ENCODE measurements at places on chromosomes 13 and 19.

GRCh38 chr13:46982856-46983582 is 86.2 kb upstream of the HTR2A start:
- DNase-seq: no peak

DNA sequence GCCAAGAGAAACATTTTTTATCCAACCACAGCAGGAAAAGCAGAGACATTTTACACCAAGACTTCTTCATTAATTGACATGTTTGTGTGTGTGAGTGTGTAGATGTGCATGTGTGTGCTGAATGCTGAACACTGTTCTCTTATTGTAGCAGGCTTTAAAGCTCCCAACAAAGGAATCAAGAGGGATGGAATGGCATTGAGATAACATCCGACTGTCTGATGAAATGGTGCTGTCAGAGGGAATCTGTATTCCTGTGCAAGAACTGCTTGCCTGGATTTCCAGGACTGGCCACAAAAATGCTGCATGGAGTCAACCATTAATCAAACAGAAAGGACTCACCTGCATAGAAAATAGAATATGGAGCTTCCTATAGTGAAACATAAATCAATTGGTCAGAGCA is 354.0 kb downstream of the UQCRFS1 start:
- no peak for DNase-seq

DNA sequence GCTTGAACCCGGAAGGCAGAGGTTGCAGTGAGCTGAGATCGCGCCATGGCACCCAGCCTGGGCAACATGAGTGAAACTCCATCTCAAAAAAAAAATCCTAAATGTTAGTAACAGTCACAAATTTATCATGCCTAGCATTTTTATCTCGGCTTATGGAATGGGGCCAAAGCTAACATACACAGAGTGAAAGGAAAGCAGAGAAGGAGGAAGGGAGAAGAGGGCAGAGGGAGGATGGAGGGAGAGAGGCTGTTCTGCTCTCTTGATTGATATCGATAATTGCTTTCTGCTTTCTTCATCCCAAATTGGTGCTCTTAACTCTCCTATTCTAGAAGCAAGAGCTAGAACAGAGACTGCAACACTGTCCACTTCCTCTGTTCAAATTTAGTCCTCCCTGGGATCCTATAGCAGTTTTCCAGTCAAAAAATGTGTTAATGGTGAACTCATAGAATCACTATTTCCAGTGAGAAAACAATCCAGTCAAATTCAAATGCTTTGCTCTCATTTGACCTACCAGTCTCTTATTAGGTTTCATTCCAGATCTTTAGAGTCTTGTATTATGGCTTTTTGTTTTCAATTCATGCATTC is 15.8 kb upstream of the TUBGCP3 start:
- no peak for DNase-seq

DNA sequence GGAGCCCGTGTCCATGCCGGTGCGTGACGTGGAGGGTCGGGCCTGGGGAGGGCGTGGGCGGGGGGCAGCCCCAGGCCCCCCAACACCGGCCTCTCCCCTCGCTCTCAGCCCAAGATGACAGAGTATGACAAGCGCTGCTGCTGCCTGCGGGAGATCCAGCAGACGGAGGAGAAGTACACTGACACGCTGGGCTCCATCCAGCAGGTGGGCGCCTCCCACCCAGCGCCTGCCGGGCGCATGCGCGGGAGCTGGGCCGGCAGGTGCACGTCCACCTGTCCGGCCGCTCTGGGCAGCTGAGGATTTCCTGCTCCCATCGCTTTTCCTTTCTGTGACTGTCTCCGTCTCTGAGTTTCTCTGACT is 49.8 kb downstream of the VAV1 start:
- DNase-seq: no peak

- DNase-seq: no peak
Observed at GRCh38 chr19:28603453-28603852, 609.5 kb downstream of the UQCRFS1 start.

- DNase-seq: no peak
Observed at GRCh38 chr13:39965309-39965708, 309.8 kb downstream of the COG6 start.

DNA sequence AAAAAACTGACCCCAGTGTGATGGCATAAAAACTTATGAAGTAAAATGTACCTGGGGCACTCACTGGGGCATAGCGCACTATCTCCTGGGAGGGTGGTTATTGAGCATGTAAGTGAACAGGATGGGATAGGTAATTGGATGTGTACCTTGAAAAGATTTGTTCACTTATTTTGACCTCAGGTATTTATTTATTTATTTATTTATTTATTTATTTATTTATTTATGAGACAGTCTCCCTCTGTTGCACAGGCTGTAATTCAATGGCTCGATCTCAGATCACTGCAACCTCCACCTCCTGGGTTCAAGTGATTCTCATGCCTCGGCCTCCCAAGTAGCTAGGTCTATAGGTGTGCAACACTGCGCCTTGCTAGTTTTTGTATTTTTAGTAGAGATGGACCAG is 5.9 kb upstream of the ZNF626 start:
- DNase-seq: no peak

GRCh38 chr13:99990126-99990977 is 8.8 kb downstream of the ZIC2 start:
- no peak for DNase-seq

DNA sequence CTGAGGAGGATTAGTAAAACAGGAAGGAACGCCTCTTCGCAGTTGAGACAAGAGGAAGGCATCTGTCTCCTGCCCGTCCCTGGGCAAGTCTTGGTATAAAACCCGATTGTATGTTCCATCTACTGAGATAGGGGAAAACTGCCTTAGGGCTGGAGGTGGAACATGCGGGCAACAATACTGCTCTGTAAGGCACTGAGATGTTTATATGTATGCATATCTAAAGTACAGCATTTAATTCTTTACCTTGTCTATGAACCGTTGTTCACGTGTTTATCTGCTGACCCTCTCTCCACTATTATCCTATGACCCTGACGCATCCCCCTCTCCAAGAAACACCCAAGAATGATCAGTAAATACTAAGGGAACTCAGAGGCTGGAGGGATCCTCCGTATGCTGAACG is 722 bp upstream of the TIMM50 start:
- DNase-seq: no peak

GRCh38 chr13:40640845-40641458 is 25.5 kb downstream of the FOXO1 start:
- DNase-seq: no peak

DNA sequence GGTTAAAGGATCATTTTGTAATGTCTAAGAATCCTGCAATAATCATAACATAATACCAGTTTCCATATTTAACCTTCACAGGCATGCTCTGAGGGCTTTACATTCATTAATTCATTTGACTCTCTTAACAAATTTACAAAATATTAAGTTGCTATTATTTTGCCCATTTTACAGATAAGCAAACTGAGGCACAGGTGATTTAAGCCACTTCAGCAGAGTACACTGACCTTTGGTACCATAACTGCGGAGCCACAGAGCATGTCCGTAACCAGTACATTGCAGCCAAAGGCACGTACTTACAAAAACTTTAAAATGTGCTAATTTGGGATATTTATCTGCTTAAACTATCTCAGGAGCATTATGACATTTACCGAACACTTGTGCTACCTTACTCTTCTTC is 169.4 kb upstream of the MYO16 start:
- DNase-seq: no peak

DNA sequence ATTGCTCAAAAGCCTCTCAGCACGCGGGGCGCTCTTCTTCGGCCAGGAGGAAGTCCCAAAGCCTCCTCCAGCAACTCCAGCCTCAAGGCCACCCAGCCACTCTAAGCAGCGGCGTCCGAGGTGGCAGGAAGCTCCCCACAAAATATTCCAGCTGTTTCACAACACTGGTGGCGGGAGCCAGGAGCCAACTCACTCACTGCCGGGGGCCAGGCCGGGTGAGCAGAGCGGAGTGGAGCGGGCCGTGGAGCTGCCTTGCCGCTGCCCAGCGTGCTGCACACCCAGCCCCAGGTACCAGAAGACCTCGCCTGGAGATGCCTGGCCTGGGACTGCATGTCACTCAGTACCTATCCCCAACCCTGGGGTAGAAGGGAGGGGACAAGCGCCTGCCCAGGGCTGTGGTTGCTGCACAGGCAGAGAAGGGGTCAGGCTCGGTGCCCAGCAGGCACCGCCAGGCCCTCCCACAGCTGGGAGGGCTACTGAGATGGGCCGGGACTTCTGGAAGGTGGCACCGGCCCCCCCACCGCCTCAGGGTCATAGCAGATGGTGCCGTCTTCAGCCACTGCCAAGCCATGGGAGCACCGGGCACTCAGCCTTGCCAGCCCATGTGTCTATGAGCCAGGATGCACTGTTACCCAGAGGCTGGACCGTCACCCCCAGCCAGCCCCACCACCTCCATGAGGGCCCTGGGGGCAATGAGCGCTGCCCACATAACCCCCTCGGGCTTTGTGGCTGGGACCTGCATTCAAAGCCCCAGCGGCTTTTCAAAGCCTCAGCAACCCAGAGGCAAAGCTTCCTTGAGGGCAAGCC is 59.2 kb downstream of the MLLT1 start:
- DNase-seq: no peak

GRCh38 chr13:97528518-97528917 is 94.5 kb downstream of the RAP2A start:
- no peak for DNase-seq

DNA sequence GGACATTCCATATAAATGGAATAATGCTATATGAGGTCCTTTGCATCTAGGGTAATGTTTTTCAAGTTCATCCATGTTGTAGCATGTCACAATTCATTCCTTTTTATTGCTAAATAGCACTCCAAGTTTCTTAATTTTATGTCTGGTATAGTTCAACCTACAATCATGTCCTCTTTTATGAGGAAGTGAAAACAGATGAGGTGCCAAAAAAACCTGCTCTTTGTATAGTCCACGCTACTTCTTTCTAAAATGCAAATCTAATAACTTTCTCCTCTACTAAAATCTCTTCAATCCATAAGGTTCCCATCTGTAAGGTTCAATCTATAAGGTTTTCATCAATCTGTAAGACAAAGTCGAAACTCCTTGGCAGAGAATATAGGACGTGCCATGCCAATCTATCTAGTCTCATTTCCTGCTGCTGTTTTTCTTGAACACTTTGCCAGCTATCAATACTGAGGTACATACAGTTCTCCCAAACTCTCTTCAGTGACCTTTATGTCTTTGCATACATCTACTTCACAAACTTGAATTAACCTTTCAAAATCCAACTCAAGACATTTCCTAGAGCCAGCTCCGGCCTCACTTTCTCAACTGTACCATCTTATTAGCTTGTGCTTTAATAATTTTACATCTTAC is 33.7 kb downstream of the INTS6 start:
- DNase-seq: no peak

DNA sequence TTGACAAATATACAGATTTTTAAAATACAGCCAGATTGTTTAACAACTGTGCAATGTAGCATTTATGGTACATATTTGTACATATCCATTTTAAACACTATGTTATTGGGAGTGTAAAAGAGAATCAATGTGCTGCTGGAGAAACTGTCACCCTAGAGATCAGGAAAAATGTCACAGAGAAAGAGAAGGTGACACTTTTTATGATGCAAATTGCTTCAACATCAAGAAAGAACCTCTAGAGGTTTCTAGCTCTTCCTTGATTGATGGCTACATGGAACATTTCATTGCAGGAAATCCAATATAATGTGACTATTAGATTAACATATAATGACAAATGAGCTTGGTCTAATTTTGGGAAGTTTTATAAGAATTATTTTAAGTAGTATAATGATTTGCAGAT is 1491.2 kb upstream of the PCDH20 start:
- DNase-seq: no peak

GRCh38 chr19:13029301-13029880 is 34.1 kb downstream of the NFIX start:
- DNase-seq: no peak

- no peak for DNase-seq
Observed at GRCh38 chr19:46844067-46844489, 6.6 kb downstream of the AP2S1 start.

DNA sequence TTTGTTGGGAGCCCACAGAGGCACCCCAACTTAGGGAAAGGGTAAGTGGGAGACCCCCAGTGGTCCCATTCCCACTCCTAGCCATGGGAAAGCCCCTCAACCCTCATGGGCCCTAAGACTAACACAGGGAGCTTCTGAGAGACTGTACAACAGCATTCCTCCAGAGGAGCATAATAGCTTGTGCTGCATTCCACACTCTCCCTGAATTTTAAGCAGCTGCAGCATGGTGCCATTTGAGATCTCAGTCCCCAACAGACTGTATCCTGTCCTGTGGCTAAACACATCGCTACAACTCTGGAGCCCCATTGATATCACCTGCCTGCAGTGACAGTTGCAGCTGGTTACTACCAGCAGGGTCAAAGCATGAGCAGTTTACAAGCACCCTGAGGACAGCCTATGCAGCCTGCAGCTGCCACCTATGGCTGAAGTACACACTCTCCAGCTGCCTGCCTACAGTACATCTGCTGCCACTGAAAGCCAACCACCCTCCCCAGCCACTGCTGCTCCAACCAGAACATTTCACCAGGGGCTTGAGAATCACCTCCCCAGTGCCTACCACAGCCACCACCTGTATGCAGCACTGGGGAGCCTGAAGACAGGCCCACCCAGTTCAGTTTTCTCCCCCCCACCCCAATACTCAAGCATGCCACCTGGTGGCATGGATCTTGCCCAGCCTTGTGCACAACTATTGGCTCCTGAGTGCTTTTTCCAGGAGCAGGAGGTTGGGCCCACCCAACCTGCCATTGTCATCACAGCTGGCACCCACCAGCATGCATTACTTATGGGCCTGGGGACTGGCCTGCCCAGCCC is 557.3 kb downstream of the GPC5 start:
- DNase-seq: no peak

GRCh38 chr13:41075034-41075433 is 13.7 kb downstream of the WBP4 start:
- DNase-seq: no peak

- no peak for DNase-seq
Observed at GRCh38 chr19:55549500-55550320, 4.4 kb upstream of the SBK3 start.

GRCh38 chr13:106494936-106495335 is 40.5 kb downstream of the EFNB2 start:
- no peak for DNase-seq

GRCh38 chr19:38547421-38547820 is 70.3 kb downstream of the MAP4K1 start:
- DNase-seq: no peak

- no peak for DNase-seq
Observed at GRCh38 chr13:78198821-78199220, 280.2 kb upstream of the EDNRB start.
